ENCODE measurements at places on chromosomes 7 and 10.

DNA sequence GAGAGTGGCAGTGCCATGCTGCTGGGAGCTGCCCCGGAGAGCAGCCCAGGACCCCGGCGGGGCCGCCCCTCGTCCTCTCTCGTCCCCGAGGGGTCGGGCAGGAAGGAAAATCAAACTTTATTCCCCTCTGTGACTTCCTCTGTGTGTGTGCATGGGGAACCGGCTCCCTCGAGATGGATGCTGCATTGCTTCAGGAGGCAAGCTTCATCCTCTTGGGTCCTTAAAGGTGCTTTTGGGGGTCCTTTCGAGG, 726 bp downstream of the MCU start:
- no peak for DNase-seq

GRCh38 chr10:118914629-118915028, 114.9 kb upstream of the NANOS1 start:
- no peak for DNase-seq

- DNase-seq, result no peak
These were observed 30.1 kb upstream of the RBM20 start for GRCh38 chr10:110613996-110614495.

DNA sequence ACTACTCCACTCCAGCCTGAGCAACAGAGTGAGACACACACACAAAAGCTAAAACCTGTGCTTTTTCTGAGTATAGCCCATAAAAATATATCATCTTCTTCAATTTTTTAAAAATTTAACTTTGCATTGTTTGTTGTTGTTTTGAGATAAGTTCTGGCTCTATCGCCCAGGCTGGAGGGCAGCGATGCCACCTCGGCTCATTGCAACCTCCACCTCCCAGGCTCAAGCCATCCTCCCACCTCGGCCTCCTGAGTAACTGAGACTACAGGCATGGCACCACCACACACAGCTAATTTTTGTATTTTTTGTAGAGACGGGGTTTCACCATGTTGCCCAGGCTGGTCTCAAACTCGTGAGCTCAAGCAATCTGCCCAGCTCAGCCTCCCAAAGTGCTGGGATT, 14.3 kb upstream of the TLX1 start:
- DNase-seq, result no peak

- DNase-seq, result no peak
These were observed 92.7 kb downstream of the RSU1 start for GRCh38 chr10:16724509-16724908.

DNA sequence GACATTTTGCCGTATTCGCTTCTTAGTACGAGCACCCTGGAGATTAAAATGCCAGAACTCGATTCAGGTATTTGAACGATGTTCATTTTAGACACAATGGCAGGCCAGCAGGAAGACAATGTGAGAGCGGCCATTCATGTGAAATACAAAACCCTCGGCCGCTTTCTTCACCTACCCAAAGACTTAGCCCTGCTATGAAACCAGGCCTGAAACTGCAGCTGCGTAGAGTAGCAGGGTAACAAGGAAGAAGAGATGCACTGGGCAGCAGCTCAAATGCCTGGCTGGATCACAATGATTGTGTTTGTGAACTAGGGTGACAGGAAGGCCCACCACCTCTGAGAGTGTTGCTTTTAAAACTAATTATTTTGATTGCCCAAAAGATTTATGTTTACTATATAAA, 234.8 kb downstream of the TRIL start:
- no peak for DNase-seq

DNA sequence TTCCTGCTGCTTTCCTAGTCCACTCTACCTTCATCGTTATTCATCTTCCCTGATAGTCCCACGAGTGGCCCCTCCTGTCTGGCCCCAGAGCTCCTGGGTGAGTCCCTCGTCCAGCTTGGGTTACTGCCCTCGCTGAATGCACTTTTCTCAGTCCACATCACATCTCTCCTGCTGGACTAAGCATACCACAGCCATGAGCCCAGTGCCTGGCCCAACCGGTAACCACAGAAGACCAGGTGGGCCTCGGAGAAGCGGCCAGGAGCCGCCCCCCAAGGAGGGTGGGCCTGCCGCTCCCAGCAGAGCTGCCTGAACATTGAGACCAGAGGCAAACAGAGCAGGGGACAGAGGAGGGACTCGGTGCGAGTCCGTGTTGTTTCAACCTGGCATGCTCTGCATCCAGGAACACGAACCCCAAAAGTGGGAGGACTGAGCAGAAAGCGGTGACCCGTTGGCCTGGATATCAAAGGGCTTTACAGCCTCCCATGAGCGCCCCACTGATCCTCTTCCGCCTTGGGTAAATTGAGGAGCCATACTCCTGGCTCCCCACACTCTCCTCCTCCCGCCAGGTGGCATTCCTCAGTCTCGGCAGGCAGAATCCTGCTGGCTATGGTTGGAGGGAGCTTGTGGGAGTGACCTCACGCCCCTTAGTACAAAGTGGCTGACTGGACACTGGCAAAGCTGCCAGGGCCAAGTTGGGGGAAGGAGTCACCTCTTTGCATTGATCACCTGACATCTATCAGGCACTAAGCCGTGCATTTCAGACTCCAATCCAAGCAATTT, 13.3 kb downstream of the TMEM72 start:
- no peak for DNase-seq

DNA sequence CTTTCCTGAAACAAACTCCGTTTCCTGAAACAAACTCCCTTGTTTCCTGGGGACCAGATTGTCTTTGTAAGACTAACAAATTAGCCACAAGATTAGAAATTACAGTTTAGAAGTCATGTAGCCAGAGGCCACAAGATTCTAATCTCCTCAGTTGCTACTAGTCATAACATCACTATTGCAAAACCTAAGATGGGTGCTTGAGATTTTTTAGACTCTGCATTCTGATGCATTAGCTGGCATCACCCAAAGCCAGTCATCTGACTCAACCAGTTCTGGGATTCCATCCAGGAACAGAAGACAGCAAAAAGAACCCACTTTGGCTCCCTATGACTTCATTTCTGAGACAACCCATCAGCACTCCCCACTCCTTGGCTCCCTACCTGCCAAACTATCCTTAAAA, 367.9 kb upstream of the MBL2 start:
- DNase-seq, result no peak

DNA sequence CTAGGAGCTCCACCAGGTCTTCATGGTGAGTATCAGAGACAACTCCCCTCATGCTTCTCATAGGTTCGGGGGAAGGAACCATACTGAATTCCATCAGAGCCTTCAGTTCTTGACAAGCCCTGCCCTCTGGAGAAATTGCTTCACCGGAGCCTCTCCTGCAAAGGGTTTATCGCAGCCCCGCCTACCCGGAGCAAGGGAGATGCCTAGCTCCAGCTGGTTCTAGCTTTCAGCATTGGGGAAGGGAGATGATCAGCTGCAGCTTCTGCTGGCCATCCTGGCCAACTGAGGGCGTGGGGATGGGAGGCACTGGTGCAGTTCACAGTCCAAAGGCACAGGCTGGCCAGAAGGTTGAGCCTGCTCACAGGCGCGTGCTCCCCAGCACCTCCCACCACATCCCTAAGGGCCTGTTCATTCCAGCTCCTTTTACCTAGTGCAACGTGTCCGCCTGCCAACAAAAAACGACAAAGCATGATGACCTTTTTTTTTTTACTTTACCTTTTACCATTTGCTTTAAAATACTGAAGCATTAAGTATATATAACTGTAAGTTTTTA, 31.2 kb downstream of the LANCL2 start:
- no peak for DNase-seq

GRCh38 chr7:155785536-155785935, 26.7 kb downstream of the SHH start:
- DNase-seq, result no peak

DNA sequence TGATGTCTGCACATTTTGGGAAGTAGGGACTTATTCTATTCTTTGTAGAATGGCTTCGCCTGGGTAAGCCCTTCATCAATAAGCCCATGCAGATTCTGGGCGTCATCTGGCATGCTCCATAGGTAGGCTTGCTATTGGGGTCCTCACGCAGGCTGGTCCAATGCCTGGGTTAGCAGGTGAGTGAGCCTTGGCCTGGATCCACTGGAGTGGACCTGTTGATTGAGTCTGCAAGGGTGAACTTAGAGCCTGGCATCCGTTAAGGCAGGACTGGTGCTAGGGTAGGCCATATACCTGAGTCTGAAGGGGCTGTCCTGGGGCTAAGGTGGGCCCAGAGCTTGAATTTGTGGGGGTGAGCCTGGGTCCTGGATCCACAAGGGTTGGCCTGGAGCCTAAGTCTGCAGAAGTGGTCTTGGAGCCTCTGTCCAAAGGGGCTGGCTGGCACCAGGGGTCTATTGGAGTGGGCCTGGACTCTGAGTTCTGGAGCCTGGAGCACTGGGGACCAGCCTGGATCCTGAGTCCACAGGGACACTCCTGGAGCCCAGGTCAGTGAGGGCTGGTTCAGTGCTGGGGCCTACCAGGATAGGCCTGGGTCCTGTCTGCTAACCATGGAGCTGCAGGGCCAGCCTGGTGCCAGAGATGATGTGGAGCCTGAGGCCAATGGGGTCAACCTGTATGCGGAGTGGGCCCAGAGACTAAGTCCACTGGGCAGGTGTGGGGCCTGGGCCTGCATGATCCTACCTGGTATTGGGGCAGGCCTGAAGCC, 297.7 kb downstream of the PTPRN2 start:
- DNase-seq, result no peak

DNA sequence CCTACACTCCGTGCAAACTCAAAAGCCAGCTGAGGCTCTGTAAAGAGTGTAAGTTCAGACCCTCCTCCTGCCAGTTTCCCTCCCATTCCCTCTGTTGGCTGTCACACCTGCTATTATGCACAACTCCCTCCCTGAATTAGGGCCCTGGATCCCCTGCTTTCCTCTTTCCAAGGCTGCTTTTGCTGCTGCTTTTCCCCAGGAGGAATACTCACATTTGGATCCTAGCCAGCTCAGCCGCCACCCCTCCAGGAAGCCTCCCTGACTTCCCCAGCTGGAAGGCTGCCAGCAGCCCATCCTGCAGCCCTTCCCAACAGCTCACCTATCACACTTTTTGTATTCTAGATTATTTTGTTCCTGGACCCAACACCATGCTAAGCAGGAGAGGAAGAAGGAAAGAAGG, 40.9 kb upstream of the WDR11 start:
- DNase-seq, result peak; percentile 53
